NCI-H1417 (cell line): ENCODE measurements at places on chromosomes 5 and 9.

DNA sequence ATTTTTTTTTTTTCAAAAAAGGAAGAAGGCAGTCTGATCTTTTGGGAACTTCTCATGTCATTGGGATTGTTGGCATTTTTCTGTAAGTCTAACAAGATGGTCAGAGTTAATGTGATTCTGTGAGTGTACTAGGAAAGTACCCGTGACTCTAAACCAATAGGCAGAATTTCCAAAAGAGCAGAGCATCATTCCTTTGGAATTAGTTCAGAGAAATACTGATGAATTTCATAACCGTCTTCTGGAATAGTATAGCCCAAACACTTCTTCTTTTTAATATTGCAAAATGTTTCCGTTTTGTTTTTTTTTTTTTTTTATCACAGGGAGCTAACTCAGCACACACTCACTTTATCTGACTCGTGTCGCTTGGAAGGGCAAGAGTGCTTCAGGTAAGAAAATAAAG is 407.4 kb downstream of the DTWD2 start:
- no peak for DNase-seq

DNA sequence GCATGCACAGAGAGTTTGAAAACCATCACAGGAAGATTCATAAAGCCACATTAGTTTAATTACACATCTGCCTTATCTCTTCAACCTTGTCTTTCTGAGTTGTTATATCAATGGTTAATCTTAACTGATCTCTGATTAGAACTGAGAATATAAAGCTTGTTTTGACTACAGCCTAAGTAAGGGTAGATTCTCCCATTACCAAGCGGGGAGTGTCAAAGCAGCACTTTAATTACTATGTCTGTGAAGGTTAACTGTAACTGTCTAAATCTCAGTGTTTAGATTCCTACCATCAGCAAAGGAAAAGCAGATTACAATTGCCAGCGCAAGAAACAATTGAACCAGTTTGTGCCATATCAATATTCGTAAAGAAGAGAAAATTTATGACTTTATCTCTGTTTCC is 348.7 kb downstream of the CDH12 start:
- DNase-seq = no peak

DNA sequence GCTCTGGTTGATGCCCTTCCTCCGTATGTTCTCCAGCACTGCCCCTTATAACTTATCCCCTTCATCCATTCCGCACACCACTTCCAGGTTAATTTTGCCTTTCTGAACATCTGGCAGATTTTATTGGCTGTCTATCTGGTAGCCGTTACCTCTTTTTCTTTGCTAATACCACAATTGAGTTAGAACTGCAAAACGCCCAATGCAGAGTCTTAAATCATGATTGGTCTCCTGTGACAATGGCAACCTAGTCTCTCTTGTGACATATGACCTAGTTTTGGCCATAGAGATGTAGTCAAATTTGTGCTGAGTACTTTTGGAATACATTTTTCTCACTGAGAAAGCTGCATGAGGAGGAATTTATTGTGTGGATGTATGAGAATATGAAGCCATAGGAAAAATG is 365.7 kb upstream of the PRR16 start:
- DNase-seq = no peak

- DNase-seq = no peak
Observed at GRCh38 chr9:95645992-95646391, 129.2 kb upstream of the PTCH1 start.

- DNase-seq = no peak
Observed at GRCh38 chr9:102445181-102445747, 549.9 kb upstream of the CYLC2 start.

GRCh38 chr9:36148311-36149051 is 11.9 kb downstream of the GLIPR2 start:
- no peak for DNase-seq

DNA sequence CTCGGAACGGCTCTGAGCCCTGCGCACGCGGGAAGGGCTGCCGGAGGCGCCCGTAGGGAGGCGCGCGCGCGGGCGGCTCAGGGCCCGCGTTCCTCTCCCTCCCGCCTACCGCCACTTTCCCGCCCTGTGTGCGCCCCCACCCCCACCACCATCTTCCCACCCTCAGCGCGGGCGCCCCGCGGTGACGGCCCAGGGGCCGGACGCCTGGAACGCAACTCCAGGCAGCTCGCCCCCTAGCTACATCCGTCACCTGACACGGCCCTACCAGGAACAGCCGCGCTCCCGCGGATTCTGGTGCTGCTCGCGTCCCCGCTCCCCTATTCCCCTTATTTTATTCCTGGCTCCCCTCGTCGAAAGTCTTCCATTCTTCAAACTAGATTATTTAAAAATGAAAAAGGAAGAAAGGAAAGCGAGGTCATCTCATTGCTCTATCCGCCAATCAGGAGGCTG is at the start of gene CDKN2B-AS1:
Gene CDKN2B-AS1 (plus strand): TSS at position 236 of the 450 bp plus-strand sequence.
- DNase-seq = no peak

DNA sequence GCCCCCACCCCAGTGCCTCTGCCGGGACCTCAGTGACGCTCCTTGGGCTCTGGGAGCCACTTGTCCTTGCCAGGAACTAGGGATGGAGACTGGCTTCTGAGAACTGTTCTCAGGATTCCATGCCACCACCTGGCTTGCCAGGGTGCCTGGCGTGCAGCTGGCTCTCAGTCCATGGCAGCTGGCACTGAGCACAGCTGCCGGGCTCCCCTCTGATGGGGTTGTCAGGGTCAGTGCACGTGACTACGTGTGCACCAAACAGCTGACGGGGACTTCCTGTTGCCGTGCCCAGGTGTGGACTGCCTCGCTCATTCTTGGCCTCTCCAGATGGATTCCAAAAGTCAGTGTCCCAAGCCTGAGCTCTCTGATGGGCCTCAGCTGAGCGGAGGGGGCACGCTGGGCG is 9.4 kb downstream of the KCNT1 start:
- DNase-seq = peak; percentile 67

DNA sequence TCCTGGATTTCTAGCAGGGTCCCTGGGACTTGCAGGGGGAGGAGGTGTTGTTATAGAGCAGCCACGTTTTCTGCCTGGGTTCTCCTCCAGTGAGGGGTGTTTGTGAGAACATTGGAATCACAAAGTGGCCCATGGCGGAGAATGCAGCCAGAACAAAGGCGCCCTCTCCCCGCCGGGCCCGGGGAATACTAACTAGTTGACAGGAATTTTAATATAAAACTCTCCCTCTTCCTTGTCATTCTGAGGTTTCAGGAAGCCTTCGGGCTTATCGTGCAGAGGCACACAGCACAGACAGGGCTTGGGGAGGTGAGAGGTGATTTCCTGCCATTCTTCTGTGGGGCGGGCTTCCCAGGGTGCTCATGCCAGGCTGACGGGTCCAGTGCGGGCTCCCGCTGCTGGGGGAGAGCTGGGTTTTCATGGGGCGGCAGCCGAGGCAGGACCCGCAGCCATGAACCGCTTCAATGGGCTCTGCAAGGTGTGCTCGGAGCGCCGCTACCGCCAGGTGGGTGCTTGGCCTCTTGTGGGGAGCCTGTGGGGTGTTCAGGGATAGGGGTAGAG is 37.7 kb downstream of the RGS3 start:
- DNase-seq = no peak
